ENCODE measurements at places on chromosomes 4 and X. TPM values are rescaled to one million over a fixed set of nuclear protein-coding genes. Genes with fewer than 3 reads are reported as not detected.

Gene ITGB1BP2
- 3.1 TPM for total RNA-seq

- no peak for DNase-seq
Observed at GRCh38 chrX:120262859-120263708, 12.5 kb downstream of the ZBTB33 start.

DNA sequence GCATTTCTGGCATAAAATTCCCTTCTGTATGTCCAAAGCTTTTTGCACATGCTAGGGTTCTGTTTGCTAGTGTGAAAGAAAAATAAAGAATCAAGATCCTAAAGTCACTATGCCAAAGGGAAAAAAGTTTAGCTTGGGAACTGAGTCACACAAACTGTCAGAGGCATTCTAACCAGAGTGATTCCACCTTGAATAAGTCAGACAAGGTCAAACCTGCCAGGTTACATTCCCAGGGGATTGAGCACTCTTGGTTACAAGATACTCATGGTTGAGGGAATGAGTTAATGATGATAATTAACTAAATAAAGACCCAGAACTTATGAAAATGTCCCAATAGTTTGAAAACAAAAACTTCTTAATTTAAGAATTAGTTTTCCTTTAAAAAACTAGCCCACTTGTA is 13.7 kb upstream of the UGT2B17 start:
- DNase-seq = no peak

- no peak for DNase-seq
Observed at GRCh38 chrX:136866337-136867095, 14.0 kb downstream of the RBMX start.

DNA sequence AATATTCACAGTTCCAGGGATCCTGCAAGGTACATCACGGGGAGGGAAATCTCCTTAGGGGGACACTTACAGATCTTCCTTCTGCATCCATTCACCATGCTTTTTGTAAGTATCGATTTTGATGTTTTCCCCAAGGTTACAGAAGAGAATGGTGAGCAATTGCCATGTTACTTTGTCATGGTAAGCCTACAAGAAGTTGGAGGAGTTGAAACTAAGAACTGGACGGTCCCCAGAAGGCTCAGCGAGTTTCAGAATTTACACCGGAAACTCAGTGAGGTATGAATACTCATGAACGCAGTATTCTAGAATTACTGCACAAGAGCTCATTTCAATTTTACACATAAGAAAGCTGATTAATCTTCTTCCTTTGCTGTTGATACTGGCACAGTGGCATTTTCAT is 53.9 kb downstream of the LRP2BP start:
- DNase-seq = no peak

- no peak for DNase-seq
Observed at GRCh38 chr4:18777190-18777930, 755.8 kb upstream of the LCORL start.

- DNase-seq = no peak
Observed at GRCh38 chr4:66169341-66169740, 499.1 kb upstream of the EPHA5 start.

GRCh38 chr4:71006203-71006907 is 12.9 kb downstream of the DCK start:
- DNase-seq = no peak

Data from activated T-cell treated with anti-CD3 and anti-CD28 coated beads, Interleukin-2, amount 50 U/mL, for 4 hours (primary cell).